ENCODE measurements at places on chromosomes 12 and 14.

DNA sequence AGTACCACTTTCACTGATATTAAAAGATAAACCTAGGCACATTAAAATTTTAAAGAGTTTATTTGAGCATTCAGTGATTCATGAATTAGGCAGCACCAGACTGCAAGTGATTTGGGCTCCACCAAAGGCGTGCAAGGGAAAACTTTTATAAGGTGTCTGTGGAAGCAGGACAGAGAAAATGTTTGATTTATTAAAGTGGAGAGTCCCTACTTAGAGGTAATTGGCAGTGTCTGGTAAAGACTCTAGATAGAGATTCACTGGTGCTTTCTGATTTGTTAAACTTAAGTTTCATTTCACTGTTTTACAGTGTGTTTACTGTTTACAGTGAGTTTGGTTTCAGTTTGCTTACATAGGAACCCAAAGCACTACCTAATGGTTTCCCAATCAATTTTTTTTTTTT is 72.8 kb downstream of the ANKS1B start:
- DNase-seq, result peak; percentile 5

- no peak for DNase-seq
Observed at GRCh38 chr14:26597071-26597588, 703 bp downstream of the NOVA1 start.

DNA sequence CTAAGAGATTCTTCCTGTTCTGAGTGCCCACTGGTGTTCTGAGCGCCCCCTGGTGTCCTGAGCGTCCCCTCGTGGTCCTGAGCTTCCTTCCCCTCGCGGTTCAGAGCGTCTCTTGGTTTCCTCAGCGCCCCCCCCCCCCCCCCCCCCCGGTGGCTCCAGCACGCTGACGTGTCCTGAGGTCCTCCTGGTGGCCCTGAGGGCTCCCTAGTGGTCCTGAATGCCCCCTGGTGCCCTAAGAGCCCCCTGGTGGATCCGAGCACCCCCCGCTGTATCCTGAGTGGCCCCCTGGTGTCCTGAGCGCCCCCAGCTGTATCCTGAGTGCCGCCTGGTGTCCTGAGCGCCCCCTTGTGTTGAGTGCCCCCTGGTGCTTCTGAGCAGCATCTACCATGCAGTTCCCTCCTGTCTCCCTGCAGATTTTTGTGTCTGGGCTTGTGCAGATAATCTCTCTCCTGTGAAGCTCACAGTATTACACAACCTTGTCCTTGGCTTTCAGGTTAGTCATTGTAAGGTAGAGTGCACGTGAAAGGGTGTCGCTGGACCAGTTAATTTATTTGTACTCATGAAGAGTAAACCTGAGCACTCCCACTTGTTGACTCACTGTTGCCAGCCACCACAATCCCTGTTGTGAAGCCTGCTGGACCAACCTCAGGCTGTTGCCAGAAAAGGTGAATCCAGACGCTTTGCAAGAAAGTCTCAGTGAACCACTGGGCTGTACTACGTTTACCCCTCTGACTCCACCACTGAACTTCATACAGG is 1168.4 kb downstream of the TMEM121 start:
- DNase-seq, result peak; percentile 59

DNA sequence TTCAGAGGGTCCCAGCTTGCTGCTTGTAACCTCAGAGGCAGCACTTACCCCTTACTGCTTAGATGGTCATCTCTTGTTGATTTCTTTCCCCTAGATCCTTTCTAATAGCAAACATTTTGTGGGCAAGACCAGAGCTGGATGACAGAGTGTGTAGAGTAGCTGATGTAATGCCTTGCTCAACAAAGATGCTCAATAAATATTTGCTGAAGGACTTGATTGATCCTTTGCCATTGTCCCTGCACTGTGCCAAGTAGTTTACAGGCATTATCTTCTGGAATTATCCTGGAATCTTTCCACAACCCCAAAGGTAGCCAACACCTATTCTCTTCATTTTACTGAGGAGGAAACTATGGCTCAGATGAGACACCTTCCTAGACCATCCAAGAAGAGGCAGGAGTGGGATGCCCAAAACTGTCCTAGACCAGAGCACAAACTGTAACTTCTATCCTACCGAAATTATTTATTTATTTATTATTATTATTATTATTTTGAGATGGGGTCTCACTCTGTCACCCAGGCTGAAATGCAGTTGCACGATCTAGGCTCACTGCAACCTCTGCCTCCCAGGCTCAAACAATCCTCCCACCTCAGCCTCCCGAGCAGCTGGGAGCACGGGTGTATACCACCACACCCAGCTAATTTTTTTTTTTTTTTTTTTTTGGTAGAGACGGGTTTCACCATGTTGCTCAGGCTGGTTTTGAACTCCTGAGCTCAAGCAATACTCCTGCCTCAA is 1.4 kb downstream of the MMAB start:
- DNase-seq, result no peak

- peak; percentile 95 for DNase-seq
Observed at GRCh38 chr12:4030929-4031702, 157.9 kb upstream of the PARP11 start.

DNA sequence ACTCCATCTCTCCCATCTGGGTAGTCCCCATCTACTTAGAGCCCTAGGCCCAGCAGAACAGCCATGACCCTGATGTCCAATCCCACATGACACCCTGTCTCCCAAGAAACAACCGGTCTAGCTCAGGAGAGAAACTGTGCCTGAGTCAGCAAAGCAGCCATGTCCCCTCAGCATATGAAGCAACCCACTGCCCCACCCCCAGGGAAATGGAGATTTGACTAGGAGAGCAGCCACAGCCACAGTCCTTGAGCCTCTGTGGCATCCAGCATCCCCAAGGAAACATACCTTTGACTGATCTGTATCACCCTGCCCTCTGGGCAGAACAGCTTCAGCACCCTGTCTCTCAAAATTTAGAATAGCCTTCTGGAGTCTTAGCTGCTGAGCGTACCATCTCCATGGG is 641.9 kb upstream of the FBXO33 start:
- no peak for DNase-seq

- DNase-seq, result no peak
Observed at GRCh38 chr12:13052421-13052820, 8.2 kb downstream of the FAM234B start.

DNA sequence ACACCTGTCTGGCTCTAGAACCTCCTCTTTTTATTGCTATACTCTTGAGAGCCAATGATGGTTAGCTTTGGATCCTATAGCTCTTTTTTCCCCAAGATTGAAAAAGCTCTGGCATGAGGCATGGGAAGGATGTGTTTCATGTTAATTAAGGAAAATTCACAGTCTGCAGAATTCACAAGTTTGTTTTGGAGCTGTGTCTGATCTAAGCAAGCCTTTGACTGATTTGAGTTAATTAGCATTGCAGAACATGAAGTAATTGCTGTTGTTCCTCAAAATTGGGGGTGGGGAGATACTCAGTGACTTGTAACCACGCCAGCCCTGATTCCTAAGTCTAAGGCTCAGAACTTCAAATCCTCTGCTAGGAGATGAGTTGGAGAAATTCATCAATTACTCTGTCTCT is 205.0 kb downstream of the SUDS3 start:
- no peak for DNase-seq

DNA sequence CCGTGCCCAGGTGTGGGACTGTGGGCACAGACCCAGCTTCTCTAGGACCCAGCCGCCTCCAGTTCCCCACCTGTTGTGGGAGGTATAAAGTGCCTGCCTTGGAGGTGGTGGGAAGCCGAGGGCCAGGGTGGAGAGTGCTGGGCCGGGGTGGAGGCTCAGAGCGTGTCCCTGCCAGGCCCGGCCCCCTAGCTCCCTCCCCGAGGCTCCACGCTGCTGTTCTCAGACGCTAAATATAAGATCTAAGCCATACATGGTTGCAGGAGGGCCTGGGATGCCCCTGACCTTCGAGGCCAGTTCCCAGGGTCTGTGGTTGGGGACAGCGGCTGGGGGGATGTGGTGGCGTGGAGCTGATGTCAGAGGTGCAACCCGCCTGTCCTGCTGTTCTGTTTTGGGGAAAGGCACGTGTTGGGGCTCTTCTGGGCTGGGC is 10.8 kb downstream of the INF2 start:
- DNase-seq, result no peak

- peak; percentile 51 for DNase-seq
Observed at GRCh38 chr12:56160193-56160763, 2.1 kb downstream of the MYL6 start.

GRCh38 chr12:53938326-53939140 is at the start of gene HOXC13:
TSS of gene HOXC13 (plus strand) at chr12:53938831. CDS start at chr12:53938907, 76 bp downstream.
- peak; percentile 68 for DNase-seq

GRCh38 chr12:112988224-112988623 is 9.9 kb downstream of the OAS2 start:
- DNase-seq, result no peak

GRCh38 chr12:13087766-13088165 is 15.7 kb downstream of the GSG1 start:
- no peak for DNase-seq

DNA sequence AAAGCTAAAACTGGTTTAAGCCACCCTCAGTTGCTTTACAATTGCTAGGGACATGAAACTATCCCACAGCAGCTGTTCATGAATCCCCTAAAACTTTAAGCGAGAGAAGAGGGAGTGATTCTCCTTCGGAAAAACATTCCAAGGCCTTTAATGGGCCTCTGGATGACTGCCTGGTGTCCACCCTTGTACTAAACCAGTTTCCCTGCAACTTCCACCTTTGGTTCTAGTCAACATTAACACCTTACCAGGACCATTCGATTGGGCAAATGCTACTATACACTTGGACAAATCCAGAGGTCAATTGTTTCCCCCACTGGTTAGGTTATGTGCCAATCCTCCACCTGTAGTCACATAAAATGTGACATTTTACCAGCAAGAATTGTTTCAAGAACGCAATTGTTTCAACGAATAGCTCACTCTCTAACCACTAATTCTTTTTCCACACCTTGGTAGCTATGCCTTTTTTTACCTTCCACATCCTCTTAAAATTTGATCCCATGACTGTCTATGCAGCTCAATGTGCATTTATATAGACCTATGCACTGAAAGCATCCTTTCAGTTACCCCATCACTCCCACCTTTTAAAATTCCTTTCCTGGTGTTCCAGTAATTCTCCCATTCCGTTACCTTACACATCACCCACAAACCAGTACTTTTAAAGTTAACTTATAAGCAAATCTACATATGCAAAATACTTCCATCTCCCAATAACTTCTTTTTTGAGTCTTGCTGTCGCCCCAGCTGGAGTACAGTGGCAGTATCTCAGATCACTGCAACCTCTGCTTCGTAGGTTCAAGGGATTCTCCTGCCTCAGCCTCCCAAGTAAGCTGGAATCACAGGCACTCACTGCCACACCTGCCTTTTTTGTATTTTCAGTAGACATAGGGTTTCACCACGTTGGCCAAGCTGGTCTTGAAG is 3.6 kb downstream of the UBC start:
- DNase-seq, result no peak

- DNase-seq, result peak; percentile 51
Observed at GRCh38 chr12:56688846-56689109, 694 bp upstream of the PTGES3 start.

DNA sequence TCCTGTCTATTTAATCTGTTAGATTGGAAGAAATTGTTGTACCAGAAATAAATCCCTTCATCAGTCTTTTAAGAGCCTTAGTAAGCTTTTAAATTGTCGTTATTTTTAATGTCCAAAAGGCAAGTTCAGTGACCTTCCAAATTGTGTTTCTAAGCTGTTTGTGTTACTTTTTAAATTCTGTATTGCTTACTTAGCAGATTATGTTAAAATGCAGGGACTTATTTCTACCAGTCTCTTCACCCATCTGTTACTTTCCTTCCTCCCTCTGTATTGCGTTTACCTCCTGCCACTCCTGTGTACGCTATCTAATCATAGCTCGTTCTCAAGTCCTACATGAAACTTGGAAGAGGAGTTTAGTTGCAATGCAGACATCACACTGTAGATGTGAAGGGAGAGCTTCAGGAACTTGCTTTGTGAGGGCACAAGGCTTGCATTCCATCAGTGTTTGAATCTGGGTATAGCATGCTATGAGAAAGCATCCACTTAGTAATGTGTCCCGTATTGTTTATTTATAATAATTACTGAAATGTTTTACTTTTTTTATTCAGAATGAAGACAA is 406.5 kb upstream of the RGS6 start:
- no peak for DNase-seq

GRCh38 chr12:128131955-128132354 is 135.0 kb upstream of the TMEM132C start:
- DNase-seq, result no peak

DNA sequence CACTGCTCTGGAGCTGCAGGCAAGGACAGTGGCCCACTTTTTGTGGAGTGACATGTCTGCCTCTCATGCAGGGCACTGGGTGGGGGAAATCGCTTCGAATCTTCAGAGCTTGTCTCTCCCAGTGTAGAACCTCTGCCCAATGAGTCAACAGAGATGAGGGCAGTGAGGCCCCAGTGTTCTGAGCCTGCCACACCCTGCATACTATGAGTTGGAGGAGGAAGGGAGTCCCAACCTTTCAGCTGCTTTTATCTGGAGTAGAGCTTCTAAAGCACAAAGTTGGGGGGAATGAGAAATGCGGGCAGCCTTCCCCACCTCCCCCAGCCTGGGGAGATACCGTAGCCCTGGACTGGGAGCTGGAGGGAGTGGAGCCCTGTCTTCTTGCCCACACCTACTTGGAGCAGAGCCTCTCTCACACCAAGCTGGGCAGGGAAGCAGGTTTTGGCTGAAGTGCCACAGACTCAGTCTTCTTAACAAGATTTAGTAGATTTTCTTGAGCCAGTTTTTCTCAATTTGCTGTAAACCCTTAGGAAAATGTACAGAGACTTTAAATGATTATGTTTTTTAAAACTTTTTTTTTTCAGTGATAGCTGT is 159.1 kb downstream of the ADGRD1 start:
- no peak for DNase-seq

DNA sequence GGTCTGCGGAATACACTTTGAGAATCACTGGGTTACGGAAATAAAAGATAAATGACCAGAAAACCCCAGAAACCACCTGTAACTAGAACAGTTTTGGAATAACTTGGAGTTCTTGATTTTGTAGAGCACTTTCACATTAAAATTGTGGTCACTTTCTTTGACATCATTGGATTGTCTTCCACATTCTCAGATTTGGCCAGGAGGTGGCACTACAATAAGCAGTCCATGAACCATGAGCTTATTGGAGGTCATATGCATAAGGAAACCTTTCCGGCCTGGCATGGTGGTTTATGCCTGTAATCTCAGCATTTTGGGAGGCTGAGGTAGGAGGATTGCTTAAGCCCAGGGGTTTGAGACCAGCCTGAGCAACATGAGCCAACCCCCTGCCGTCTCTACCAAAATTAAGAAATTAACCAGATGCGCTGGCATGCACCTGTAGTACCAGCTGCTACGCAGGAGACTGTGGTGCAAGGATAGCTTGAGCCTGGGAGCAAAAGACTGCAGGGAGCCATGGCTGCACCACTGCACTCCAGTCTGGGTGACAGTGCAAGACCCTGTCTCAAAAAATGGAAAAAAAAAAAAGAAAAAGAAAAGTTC is 107.7 kb upstream of the CAND1 start:
- peak; percentile 41 for DNase-seq

All from GM20000 (cell line).